H54 (cell line): ENCODE measurements at places on chromosomes 1 and 21.

- DNase-seq: no peak
Measured at GRCh38 chr1:154404511-154404931, 622 bp upstream of the IL6R start.

DNA sequence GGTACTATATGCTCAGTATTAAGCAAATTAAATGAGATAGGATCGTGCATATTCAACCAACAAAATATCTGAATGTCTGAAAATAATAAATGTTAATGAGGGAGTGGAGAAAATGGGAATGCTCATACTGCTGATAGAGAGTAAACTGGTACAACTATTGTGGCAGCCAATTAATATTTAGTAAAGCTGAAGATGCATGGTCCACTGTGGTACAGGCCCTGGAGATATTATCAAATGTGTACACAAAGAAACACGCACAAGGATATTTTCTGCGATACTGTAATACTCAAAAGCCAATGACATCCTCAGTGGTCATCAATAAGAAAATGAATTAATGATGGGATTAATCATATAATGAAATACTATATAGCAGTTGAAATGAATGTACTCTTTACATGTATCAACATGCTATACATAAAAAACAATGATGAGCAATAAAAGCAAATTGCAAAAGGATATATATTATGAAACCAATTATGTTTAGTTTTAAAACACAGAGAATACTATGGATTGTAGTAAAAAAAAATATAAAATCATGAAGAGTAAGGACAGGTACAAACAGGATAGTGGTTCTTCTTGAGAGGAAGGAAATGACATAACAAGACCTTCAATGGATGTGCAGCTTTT, 25.0 kb downstream of the MRPL39 start:
- no peak for DNase-seq

DNA sequence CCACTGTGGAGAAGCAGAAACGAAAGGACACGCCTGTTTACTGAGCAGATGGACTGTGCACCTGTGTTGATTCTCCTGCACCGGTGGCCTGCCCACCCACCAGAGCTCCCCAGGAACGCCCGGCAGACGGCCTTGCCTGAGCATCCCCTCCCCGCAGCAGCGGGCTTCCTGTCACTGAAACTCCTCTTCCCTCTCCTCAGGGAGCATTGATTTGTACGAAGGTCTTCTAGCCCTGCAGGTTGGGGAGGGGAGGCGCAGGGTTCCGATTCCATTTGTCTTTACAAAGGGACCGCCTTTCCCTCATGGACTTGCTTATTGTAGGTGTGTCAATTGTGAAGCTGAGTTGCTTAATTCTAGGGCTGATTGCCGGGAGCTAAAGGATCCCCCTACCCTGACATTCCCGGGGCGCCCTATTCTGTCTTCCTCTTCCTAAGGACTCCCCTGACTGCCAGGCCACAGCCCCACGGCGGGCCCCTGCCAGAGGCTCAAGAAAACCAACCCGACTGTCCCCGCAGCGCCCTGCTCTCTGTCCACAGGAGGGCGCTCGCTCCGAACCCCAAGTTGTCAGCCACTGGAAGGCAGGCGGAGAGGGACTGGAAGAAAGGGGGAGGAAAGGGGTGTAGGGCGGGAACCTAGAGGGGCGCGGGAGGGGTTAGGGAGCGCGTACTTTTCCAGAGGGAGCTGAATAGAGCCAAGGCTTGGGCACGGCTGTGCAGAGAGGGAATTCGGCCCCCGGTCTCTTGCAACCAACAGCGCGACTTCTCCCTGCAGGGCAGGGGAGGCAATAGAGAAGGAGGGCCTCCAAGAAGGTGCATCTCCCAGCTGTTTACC, 2.8 kb downstream of the S100A6 start:
- peak; percentile 82 for DNase-seq

GRCh38 chr1:227234998-227235405, 83.3 kb downstream of the CDC42BPA start:
- peak; percentile 12 for DNase-seq

DNA sequence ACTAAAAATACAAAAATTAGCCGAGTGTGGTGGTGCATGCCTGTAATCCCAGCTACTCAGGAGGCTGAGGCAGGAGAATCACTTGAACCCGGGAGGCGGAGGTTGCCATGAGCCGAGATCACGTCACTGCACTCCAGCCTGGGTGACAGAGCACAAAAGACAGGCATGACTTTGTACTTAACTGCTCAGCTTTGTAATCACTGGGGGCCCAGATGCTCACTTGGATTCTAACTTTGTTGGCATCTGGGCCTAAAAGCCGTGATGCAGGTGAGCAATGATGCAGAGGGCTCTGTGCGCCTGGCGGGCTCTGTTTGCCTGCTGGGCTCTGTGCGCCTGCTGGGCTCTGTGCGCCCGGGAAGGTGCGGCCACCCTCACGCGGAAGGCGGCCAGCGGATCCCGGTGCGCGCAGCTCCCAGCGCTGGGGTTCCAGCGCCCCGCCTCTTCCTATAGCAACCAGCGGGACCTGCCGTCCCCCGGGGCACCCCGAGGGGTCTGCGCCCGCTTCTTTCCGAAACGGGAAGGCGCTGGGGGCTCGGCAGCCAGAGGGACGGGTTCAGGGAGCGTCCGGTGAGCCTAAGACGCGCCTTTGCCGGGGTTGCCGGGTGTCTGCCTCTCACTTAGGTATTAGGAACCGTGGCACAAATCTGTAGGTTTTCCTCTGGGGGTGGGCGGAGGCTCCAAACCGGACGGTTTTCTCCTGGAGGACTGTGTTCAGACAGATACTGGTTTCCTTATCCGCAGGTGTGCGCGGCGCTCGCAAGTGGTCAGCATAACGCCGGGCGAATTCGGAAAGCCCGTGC, 31.7 kb downstream of the PRMT2 start:
- DNase-seq: peak; percentile 50

- no peak for DNase-seq
Measured at GRCh38 chr21:43829161-43829560, 35.9 kb upstream of the AGPAT3 start.

DNA sequence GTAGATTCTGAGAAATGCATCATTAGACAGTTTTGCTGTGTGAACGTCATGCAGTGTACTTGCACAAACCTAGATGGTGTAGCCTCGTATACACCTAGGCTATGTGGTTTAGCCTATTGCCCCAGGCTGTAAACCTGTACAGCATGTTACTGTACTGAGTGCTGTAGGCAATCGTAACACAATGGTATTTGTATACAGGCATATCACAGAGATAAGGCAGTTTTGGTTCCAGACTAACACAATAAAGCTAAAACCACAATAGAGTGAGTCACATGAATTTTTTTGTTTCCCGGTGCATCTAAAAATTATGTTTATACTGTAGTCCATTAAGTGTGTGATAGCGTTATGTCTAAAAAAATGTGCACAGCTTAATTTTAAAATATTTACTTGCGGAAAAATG, 6.9 kb downstream of the IL10RB start:
- no peak for DNase-seq

DNA sequence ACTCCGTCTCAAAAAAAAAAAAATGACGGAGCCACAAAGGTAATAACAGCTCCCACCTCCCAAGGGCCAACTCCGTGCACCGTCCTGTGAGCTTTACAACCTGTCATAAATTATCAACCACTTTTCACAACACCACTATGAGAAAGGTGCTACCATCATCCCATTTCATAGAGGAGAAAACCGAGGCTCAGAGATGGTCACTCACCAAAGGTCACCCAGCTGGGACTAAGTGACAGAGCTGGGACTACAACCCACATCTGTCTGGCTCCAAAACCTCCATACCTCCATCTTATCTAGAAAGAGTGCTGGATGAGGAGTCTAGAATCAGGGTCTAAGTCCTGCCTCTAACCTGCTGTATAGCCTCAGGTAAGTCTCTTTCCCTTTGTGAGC, 43.6 kb upstream of the ECE1 start:
- DNase-seq: no peak

DNA sequence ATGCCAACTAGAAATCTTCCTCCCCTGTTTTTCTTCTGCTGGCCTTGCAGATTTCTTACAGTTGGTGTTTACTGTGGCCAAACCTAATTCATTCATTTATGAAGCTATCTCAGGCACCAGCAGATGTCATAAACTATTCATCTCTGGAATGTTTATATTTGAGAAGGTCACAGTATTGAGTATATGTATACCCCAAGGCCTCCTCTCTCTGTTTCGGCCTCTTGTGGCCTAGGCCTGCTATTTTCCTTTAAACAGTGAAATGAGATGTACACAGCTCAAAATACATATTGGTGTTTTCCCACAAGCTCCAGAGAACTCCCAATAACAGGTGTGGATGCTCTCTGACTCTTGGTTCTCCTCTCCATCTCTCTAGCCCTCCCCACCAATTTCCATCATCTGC, 520.7 kb upstream of the CAMK1G start:
- no peak for DNase-seq

DNA sequence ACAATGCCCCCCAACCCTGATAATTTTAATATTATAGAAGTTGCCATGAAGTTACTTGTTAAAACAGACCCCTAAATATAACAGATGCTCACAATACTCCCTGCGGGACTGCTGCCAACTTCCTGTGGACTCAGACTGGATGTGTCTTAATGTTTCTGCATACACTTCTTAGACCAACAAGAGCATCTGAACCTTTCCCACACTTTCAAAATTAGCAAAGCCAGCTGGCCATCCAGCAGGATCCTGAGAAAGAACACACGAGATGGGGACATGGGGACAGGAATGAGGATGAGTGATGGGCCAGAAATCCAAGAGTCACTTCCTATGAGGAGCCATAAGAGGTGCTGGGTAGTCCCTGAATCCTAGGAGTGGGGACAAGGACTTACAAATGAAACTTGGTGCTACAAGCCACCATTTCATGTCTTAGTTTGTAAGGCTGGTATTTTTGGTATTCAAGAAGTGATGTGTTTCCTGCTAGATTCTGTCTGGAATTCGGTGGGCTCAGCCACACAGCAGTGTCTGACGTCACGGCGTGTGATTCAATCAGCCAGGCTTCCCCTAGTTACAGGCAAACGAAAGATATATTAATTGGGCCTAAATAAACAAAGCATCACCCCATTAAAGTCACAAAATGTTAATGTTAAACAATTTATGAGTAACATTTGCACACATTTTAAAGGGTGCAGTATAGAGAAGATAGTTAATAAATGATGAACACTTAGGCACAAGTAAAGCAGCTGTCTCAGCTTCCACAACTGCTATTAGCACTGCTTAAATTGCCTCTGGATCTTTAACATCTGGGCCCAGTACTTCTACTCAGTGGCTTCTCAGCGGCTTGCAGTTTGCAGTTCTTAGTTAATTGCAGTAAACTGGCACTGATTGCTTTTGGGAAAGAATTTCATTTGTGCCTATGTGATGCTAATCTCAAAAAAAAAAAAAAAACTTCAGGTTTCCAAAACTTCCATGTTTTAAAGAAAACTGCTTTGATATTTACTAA, 41.2 kb upstream of the RGS8 start:
- DNase-seq: no peak

GRCh38 chr1:63868268-63868781, 94.5 kb downstream of the ROR1 start:
- DNase-seq: peak; percentile 36

DNA sequence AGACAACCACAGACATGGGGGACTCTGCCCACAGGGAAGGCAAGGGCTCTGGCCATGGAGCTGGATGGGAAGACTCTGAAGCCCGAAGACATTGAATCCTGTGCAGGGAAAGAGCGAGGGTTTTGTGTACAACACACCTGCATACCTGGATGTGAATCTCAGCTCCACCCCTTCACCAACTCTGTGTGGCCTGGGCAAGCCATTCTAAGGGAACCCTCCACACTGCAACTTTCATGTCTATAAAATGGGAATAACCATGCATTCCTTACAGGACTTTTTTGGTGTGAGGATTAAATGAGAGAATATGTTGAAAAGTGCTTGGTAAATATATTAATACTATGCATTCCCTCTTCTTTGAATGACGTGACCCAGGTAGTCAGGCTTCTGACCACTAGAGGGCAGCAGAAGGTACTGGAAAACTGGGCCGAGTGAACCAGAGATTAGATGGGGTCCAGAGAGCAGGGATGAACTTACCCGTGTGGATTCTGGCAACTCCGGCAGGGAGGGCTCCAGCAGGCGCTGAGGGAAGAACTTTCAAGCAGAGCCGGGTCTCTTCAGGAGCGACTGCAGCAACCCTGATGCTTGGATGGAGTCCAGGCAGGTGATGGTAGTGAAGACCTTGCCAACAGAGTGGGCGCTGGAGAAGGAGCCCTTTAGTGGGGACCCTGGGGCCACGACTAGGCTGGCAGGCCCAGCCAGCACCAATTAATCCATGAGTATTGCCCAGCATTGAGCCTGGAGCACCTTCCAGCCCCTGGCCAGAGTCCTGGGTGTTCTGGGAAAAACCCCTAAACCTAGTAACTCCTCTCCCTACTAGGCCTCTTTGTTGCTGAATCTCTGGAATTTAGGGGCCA, 834 bp upstream of the ELF3 start:
- DNase-seq: peak; percentile 67

DNA sequence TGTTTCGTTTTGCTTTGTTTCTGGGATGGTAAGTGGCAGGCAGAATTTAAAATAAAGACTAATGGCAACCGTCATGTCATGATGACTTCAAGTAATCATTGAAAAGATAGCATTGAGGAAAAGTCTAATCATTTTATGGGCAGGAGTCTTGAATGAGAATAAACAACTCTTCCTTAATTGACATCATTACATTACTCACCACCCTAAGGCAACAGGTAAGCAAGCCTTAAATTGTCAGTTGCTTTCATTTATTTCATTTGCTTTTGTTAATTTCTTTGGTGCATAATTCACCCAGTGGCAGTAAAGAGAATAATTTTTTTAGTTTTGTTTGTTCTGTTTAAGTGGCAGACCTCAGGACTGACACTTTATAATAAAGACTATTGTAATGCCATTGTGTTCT, 669.0 kb downstream of the RWDD3 start:
- DNase-seq: no peak

DNA sequence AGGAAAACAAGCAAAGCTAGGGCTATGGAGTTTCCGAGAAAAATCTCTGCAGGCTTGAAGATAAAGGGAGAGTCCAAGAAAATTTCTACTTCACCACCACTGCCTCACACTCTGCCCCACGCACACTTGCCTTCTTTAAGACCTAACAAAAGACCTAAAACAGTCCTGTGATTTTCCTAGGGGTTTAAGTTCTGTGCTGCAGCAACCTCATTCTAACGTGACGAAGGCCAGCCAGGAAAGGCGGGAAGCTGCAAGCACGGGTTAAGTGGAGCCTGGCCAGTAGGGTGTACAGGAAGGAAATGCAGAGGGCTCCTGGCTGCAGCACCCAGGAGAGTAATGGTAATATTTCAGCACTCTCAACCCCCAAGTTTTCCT, 1.5 kb downstream of the SPATA6 start:
- DNase-seq: no peak

DNA sequence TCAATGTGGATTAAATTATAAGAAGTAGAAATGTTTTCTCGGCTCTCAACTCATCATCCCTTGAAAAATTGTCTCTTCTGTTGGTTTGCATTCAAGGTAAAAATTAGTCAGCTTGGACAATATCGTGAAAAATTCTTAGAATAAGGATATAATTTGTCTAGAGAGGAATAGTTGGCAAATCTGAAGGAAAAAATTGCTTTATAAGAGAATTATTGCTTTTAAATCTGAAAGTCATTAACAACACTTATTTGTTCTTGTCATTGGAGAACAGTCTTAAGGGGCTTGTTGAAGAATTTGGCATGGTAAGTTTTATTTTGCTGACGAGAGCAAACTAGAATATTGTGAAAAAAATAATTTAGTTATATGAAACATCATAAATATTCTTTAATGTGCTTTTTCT, 26.4 kb downstream of the ANGPTL1 start:
- no peak for DNase-seq
